GM12891 (cell line): ENCODE measurements at places on chromosomes 7 and 10.

- no peak for DNase-seq
Observed at GRCh38 chr10:123496996-123497660, 169.0 kb upstream of the GPR26 start.

DNA sequence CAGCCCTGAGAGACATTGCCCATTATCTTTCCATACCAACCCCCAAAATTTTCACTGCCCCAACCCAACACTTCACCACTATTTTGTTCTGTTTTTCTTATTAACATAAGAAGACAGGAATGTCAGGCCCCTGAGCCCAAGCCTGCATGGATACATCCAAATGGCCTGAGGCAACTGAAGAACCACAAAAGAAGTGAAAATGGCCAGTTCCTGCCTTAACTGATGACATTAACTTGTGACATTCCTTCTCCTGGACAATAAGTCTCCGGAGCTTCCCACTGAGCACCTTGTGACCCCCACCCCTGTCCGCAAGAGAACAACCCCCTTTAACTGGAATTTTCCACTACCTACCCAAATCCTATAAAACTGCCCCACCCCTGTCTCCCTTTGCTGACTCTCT lies 1076.4 kb upstream of the GHITM start:
- no peak for DNase-seq

GRCh38 chr7:2984091-2984490 lies 59.6 kb downstream of the CARD11 start:
- no peak for DNase-seq

DNA sequence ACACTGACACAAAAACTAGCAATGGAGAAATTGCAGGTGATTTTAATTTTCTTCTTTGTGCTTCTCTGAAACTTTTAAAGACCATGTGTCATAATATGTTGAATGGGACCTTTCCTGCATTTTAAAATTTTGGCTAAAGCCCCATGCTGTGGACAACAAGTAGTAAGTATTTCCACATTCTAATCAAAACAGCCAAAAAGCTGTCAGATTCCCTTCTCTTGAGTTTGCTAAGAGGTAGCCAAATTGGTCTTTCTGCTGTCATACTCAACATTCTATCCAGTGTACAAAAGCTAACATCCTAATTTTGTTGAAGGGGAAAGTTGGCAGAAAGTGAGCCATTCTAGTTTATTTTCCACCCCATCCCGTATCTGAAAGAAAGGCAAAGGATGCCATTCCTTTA lies 447.6 kb downstream of the TFEC start:
- DNase-seq, result no peak

GRCh38 chr7:102279537-102280400 lies 6.9 kb upstream of the SH2B2 start:
- peak; percentile 86 for DNase-seq

GRCh38 chr10:47139121-47139520 lies 160.9 kb upstream of the GDF10 start:
- no peak for DNase-seq

DNA sequence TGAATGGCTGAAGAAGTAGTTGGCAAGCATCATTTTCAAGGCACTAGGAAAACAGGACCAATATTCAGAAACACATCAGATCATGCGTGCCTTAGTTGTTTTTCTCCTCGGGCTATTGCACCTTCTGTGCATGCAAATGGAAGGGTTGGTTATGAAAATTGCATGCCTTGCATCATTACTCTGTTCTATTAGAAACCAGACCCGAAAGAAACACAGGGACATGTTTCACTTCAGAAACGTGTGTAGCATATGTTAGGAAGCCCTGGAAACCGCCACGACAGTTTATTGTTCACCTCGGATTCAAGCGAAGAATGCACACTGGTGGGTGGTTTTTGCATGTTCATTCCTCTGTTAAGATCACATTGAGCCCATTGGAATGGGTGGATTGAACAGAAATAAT lies 214.7 kb downstream of the FRMD4A start:
- DNase-seq, result no peak

DNA sequence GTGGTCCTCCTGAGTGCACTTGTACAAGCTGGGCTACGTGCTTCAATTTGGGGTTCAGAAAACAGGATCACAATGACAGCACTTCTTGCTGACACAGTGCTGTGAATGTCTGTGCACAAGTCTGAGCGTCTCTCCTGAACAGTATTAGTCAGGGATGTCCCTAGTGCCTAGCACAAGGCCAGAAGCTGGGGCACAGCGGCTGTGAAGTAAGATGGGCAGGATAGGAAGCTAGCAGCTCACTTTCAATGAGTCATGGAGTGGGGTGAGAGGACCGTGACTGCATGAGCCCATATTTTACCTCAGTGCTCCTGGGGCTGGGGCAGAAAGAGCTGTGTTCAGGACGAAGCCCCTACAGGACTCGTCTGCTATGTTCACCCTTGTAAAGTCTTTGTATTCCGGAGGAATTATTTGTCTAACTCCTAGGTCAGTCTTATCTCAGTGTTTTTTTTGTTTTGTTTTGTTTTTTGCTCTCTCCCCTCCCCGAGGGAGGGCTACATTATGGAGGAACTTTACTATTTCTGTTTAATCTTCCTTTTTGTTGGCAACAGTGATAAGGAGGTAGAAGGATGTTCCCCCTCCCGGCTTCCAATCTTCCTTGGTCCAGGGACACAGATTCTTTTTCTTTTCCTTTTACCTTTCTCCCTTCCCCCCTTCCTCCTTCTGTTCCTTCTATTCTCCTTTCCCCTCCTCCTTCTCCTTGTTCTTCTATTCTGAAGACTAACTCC lies 2.8 kb upstream of the LRMDA start:
- no peak for DNase-seq

DNA sequence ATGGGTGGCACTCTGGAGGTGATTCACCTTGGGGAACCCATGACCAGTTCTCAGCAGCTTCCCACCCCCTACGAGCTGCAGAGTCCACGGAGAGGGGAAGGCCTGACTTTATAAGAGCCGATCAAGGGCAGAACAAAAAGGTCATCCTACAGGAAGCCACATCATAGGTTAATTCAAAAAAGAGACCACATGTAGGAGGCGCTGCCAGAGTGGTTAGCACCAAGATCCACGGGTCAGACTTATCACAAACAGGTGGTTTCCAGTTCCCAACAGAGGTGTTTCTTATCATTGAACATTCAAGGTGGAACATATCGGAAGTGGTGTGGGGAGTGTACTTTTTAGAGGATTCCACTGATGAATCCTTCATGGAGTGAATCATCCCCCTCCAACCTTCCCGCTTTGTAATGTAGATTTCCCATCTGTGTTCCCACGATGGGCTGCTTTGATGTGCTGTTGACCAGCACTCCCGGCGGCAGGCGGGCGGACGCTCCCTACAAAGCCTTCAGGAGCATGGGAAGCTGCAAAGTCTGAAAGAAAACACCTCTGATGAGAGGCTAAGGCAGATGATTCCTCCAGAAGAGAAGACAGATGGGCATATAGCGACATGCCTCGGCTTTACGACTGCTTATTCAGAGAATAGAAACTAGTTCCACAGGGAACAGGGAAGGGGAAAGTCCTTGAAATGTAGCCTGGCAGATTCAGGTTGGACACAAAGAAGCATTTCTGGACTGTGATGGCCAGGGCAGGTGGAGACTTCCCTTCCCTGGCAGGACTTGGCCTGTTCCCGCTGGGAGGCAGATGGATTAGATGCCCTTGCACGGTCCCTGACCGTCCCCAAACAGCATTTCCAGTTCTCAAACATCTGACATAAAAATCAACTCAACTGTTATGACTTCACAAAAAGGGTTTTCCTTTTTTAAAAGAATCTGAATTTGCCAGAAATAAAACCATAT lies 66.5 kb downstream of the AFAP1L2 start:
- no peak for DNase-seq

DNA sequence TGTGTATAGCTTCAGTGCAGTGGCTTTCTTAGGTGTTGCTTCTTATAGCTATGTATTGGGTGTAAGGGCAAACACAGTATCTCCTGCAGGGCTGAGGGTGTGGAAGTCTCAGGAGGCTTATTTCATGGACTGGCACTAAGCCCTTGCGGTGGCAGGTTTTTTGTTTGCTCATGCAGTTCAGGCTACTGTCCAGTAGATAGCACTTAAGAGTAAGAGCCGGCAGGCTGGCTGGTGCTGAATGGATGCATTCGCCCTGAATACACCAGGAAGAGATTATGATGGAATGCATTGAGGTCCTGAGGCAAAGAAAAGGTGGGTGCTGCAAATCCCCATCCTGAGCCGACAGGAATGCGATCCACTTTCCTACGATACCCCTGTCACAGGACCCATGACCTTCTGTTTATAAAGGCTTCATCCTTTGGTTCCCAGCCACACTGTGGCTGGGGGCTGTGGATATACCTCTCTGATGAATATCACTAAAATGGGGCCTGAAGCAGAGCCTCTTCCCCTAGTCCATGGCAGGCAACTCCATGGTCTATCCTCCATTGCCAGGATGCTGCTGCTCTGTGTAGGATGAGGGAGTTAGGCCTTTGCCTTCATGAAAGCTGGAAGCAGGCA lies 44.9 kb downstream of the ANXA8 start:
- no peak for DNase-seq

- DNase-seq, result no peak
Observed at GRCh38 chr10:77588886-77589285, 48.7 kb downstream of the KCNMA1 start.

DNA sequence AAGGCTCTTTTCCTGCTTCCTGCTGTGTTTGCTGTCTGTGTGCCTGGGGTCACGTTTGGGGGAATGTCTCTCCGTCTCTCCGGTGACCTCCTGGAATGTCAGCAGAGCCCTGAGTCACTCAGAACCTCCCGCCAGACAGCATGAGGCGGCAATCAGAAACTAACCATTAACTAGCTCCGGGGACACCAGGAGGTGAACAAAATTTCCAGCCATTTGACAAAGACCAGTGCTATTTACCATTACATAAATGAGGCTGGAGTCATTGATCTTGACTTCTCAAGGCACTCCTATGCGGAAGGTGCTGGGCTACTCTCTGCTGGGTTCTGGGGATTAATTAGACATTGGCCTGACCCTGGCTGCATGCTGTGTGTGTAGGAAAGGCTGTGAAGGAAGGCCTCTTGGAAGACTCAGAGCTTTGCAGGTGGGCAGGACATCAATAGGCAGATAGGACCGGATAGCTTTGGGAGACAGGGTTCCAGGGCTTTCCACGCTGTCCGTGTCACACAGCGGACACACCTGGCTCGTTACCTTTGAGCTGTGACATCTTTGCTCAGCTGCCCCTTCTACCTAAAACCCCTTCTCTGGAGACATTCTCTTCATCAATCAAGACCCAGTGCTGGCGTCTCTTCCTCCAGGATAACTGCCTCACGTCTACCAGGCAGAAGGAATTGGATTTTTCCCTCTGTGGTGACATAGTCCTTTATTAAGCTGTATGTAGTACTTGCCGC lies 77.0 kb downstream of the PFKFB3 start:
- DNase-seq, result no peak

GRCh38 chr10:62839590-62839989 lies 23.4 kb upstream of the EGR2 start:
- DNase-seq, result no peak

DNA sequence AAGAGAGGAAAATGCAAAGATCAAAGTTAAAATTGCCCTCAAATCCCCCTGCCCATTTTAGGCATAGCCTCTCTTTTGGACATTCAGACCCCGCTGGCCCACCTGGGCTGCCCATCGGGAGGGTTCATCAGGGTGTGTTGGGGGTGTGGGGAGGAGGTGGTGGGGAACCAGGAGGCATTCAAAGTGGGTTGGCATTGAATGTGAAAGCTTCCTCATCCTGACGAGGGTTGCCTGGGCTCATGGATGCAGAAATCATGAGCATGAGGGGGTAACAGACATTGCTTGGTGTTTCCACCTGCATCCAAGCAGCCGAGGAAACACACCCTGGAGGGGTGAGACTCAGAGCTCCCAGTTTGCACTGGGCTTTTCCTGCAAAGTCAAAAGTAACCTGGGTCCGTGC lies 20.6 kb downstream of the BTBD16 start:
- no peak for DNase-seq

DNA sequence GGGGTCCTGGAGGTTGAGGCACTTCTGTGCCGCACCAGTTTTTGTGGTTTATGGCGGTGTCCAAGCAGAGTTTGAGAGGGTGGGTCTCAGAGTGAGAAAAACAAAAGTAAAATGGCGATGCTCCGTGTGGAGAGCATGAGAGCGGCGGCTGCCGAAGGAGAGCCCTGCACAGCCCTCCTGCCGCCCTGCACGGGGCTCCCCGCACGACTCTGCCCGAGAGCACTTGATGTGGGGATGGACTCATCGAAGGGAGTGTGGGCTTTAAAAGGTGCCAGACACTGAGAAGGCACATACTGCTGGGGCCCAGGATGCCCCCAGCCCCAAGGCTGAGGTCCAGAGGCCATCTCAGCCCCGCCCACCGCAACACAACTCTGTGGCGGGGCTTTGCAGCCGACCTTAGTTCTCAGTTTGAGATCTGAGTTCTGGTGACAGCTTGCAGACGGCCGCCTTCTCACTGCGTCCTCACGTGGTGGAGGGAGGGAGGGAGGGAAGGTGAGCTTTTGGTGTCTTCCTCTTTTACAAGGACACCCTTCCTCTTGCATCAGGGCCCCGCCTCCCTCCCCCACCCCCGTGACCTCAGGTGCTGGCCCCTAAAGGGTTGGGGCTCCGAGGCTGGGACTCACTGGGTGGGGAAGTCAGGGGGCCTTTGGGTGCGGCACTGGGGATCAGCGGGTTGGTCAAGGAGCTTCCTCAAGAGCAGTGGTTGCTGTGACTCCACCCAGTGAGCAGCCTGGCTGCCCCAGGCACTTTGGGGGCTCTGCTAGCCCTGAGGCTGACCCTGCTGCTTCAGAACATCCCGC lies 69.1 kb downstream of the NKX6-2 start:
- no peak for DNase-seq

GRCh38 chr7:8161364-8161828 lies 100.6 kb downstream of the ICA1 start:
- no peak for DNase-seq

DNA sequence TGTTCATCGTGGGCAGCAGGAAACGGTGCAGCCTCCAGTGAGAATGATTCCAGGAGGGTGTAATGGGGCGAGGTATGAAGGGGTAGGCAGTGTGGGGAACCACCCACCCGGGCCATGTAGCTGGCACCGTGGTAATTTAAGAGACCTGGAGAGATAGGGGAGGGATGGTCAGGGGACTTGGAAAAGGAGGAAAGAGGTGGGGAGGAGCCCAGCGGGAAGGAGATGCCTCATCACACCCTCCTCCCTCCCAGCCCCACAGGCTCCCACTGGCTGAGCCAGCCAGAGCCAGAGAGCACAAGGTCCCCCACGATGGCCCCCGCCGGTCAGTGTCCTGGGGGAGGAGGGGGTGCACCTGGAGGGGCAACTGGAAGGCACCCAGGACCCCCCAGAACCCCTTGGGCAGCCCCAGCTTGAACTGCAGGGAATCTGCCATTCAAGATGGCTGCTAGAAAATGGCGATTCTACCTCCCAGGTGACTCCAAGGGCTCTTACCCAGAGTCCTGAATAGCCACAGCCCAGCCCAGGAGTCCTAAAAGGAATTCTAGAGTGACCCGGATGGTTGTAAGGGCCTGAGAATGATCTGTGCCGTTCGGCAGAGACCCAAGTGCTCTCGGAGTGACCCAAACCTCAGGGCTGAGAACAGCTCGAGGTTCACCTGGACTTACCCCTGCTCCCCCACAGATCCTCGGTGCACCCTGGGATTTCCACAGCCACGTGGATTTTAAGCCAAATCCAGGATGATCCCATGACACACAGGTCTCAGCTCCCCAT lies 28.8 kb downstream of the CALML3 start:
- no peak for DNase-seq

- no peak for DNase-seq
Observed at GRCh38 chr10:98382691-98383101, 32.3 kb downstream of the PYROXD2 start.

GRCh38 chr10:103648636-103649532 lies 155.4 kb downstream of the NEURL1 start:
- no peak for DNase-seq
